Airway epithelial cell (primary cell): ENCODE measurements at places on chromosomes 1 and 21. TPM values are rescaled to one million over a fixed set of nuclear protein-coding genes. Genes with fewer than 3 reads are reported as not detected.

The C2CD4D gene
- 0.14 TPM in 1 of 2 replicates, not detected in the other for total RNA-seq

The SYCP1 gene
- total RNA-seq = not detected in 2 replicates

The CFH gene
- 30.1 and 33.3 TPM in 2 replicates for total RNA-seq

The RXRG gene
- not detected in 2 replicates for total RNA-seq

The FMO4 gene
- 2.0 and 2.3 TPM in 2 replicates for total RNA-seq

The CNIH3 gene
- total RNA-seq = 0.09 and 0.14 TPM in 2 replicates

The VHLL gene
- total RNA-seq = not detected in 2 replicates

The AADACL3 gene
- total RNA-seq = not detected in 2 replicates

The GBP4 gene
- 0.07 TPM in 1 of 2 replicates, not detected in the other for total RNA-seq

The FCRL5 gene
- not detected in 2 replicates for total RNA-seq

The PLPP3 gene
- total RNA-seq = 0.93 and 1.8 TPM in 2 replicates

The BRDT gene
- not detected in 2 replicates for total RNA-seq

The CCDC27 gene
- total RNA-seq = not detected in 2 replicates

The TMPRSS3 gene
- total RNA-seq = 0.09 TPM in 1 of 2 replicates, not detected in the other

The SAMD13 gene
- 1.1 and 1.3 TPM in 2 replicates for total RNA-seq

The CA6 gene
- not detected in 2 replicates for total RNA-seq

The OLIG2 gene
- not detected in 2 replicates for total RNA-seq

The CHD1L gene
- 19.9 and 28.1 TPM in 2 replicates for total RNA-seq

The RIPPLY3 gene
- 0.70 and 1.1 TPM in 2 replicates for total RNA-seq

The KRTAP12-2 gene
- not detected in 2 replicates for total RNA-seq

The CRP gene
- total RNA-seq = not detected in 2 replicates

The ZNF683 gene
- total RNA-seq = not detected in 2 replicates

The TP73 gene
- 6.1 and 9.5 TPM in 2 replicates for total RNA-seq
